ENCODE measurements at places on chromosomes 3 and 15.

- no peak for DNase-seq
Observed at GRCh38 chr3:197847866-197848401, 56.9 kb downstream of the LRCH3 start.

GRCh38 chr15:73991260-73991659, 835 bp downstream of the STOML1 start:
- no peak for DNase-seq

GRCh38 chr15:58748852-58749531, 515 bp downstream of the ADAM10 start:
- peak; percentile 68 for DNase-seq

DNA sequence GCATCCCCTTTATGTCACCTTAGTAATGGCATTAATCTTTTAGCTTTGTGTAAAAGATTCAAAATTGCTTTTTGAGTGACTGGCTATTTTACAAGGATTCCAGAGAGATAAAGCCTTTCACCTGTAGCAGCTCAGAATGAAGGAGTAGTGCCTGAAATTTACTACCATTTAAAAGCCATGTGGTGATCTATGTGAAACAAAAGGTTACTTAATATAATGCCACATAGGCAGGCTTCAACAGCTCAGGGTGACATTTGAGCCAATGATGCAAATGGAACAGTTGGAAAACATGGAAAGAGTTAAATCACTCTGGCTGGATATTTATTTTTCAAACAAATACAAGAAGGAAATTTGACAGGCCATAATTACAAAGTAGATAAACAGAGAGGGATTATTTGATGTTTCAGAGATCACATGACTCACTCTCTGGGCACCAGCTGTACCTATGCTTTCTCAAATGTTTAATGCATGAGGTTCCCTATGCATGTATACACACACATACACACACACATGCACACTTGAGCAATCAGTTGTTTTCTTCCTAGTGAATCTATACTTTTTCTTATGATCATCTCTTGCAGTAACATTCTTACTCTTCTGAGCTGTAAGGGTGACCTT, 171.5 kb downstream of the ZMAT3 start:
- DNase-seq = no peak

GRCh38 chr3:3227640-3228039, 48.1 kb upstream of the CRBN start:
- DNase-seq = no peak

- no peak for DNase-seq
Observed at GRCh38 chr15:32218666-32219065, 184.4 kb downstream of the GOLGA8K start.

GRCh38 chr15:89141885-89142284, 53.6 kb downstream of the ABHD2 start:
- DNase-seq = no peak

DNA sequence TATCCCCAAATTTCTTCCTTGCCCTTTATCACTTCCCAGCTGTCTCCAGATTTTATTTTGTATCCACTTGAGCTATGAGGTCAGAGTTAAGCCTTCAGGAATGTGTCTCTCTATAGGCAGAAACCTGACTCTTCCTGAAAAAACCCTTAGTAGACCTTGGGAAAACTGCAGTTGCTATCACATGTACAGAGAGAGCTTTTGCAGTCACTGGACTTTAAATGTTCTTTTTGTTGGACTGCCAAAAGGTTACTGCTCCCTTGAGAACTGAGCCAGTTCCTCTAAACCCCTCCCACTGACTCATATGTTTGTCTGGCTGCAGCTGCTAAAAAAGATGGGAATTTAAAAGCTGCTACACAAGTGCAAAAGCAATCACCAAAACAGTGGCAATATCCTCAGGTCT, 169.1 kb upstream of the CCDC54 start:
- no peak for DNase-seq

- no peak for DNase-seq
Observed at GRCh38 chr3:172181932-172182586, 142.7 kb downstream of the FNDC3B start.

- no peak for DNase-seq
Observed at GRCh38 chr15:98881526-98882520, 125.8 kb downstream of the PGPEP1L start.

DNA sequence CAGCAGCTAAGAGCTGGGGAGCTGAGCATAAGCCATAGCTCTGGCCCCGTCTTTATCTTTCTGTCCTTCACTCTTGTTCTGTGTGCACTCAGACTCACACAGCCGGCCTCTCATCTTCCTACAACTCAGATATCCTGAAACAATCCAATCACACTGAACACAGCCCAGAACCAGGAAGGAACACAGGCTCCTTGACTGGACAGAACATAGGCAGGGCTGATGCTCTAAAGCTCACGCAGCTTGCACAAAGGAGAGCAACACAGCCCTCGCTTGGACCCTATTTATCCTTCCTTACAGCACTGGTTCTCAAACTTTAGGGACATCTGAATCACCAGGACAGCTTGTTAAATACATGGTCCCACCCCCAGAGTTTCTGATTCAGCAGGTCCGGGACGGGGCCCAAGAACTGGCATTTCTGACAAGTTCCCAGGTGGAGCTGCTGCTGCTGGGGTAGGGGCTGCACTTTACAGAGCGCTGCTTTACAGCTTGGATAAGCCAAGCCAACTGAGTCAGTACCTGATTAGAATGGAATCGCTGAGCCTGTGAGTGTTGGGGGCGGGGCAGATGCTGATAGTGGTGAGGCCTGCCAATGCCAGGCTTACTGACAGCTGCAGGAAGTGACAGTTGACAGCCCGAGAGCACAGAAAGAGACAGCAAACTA, 65.1 kb downstream of the MRPL46 start:
- DNase-seq = no peak

DNA sequence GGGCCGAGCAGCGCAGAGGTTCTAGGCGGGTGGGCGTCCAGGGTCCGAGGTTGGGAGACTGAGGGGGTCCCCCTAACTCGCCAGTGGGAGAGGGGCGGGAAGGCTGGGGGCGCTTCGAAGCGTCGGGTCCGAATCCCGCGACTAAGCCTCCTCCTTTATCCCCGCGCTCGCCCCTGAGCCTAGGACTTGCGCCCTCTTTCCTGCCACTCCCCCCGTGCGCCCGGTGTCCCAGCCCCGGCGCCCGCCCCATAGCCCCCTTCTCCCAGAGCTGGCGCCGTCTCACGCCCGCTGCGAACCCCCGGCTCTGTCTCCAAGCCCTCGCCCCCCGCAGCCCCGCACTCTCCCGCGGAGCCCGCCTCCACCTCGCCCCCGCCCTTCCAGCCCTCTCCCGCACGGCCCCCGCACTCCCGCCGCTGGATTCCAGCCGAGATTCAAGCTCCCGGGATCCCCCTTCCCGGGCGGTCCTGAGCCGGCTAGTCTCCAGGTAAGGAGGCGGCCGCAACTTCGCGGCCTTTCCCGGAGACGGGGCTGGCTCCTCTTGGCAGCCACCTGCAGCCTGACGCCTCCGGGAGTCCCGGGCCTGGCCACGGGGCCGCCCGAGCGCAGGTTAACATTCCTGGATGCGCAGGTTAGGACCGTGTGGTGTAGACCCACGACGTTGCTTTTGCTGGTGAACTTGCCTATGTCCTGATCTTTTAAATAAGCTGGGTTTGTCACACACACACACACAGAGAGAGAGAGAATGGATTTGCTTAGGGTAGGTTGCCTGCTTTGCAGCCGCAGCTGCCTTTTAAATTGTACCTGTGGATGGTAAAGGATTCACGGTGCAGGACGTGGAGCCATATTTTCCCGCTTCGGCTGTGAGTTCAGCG, 563 bp downstream of the PXYLP1 start:
- DNase-seq = peak; percentile 64

DNA sequence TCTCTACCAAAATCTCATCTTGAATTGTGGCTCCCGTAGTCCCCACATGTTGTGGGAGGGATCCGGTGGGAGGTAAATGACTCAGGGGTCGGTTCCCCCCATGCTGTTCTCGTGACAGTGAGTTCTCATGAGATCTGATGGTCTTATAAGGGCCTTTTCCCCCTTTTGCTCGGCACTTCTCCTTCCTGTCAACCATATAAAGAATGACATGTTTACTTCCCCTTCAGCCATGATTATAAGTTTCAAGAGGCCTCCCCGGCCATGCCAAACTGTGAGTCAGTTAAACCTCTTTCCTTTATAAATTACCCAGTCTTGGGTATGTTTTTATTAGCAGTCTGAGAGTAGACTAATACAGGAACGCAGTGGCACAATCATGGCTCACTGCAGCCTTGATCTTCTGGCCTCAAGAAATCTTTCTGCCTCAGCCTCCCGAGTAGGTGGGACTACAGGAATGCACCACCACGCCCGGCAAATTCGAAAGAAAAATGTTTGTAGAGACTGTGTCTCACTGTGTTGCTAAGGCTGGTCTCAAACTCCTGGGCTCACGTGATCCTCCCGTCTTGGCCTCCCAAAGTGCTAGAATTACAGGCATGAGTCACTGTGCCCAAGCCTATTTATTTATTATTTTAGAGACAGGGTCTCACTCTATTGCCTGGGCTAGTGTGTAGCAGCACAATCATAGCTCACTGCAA, 101.0 kb downstream of the ATP10A start:
- no peak for DNase-seq

GRCh38 chr15:91216000-91216399, 115.9 kb downstream of the SV2B start:
- no peak for DNase-seq

- no peak for DNase-seq
Observed at GRCh38 chr3:48057521-48057920, 41.3 kb upstream of the MAP4 start.

GRCh38 chr15:63503739-63504246, 600 bp upstream of the USP3 start:
- DNase-seq = no peak

- no peak for DNase-seq
Observed at GRCh38 chr3:167187221-167187620, 192.9 kb downstream of the ZBBX start.

DNA sequence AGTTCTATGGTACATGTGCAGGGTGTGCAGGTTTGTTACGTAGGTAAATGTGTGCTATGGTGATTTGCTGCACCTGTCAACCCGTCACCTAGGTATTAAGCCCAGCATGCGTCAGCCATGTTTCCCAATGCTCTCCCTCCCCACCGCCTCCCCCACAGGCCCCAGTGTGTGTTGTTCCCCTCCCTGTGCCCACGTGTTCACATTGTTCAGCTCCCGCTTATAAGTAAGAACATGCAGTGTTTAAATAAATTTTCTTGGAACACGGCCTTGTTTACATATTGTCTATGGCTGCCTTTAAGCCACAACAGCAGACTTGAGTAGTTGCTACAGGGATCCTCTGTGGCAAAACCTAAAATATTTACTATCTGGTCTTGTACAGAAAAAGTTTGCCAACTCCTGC, 41.3 kb upstream of the CORO2B start:
- no peak for DNase-seq

DNA sequence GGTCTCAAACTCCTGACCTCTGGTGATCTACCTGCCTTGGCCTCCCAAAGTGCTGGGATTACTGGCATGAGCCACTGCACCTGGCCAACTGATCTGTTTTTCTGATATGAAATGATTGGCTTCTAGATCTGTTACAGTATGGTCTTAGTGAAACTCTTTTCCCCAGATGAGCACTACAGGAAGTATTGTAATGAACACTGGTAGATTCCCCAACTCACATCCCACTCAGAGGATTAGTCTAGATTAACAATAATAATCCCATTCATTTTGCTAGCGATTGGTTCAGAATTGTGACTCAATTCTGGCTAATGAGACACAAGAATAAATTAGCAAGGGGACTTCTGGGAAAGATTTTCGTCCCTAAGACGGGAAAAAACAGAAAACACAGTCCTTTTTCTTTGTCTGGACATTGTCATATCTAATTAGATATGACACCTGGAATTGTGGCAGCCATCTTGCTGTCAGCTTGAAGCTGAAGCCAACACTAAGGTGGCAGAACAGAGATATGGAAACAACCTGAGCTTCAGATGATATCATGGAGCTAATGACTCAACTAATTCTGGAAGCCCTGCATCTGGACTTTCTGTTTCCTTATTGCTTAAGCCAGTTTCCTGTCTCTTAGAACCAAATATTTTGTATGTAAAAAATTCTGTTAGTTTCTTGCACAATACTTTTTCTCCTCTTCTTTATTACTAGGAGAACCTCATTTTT, 17.4 kb upstream of the NPTN start:
- DNase-seq = no peak

DNA sequence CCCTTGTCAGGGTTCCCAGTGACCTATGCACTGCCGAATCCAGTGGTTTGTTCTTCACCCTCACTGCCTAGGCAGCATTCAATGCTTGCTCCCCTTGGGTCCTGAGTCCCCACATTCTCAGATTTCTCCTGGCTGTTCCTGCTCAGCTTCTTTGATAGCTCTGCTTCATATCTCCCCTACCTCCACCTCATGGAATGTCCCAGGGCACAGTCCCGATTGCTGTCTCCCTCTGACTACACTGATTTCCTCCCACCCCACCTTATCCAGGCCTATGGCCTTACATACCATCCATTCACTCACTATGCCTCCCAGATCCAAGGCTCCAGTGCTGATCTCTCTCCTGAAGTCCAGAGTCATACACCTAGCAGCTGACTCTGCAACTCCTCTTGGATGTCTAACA, 1.5 kb upstream of the CDHR4 start:
- DNase-seq = no peak

- no peak for DNase-seq
Observed at GRCh38 chr3:121997372-121997771, 24.7 kb downstream of the ILDR1 start.

DNA sequence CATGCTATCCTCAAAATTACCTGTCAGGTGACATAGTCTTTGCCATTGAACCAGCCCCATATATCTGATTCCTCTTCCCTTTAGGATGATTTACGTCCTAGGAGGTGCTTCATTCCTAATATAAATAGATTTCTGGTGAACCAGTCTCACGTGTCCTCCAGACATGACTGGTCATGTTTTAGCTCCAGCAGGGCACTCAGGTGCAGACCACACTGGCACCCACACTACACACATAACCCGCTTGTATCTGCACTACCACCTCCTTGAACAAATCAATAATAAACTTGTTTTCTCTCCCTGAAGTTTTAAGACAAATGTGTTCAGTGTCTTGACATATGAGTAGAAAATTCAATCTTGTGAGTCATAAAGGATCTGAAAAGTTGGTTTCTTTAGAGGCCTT, 155.5 kb downstream of the GOLIM4 start:
- no peak for DNase-seq

DNA sequence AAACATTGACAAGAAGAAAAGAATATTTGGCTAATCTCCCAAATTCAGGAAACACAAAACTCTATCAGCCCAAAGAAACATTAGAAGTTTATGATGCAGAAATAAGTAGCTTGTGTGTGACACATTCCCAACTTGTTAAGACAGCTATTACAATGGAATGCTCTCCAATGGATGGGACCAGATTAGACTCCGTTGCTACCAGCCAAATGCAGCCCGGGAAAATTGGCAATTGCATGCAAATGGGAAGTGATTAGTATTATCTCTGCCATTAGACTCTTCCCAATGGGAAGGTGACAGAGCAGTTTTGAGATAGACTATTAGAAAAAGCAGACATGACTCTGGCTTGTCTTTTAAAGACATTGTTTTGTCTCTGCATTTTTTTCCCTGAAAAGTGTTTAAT, 37.4 kb upstream of the KCNMB2 start:
- no peak for DNase-seq
